ENCODE measurements at places on chromosomes 3 and 15. TPM values are rescaled to one million over a fixed set of nuclear protein-coding genes. Genes with fewer than 3 reads are reported as not detected.

The MESP2 gene
- total RNA-seq, result 1.3 TPM

The CCR9 gene
- total RNA-seq, result not detected

The ULK4 gene
- 4.9 TPM for total RNA-seq

The C3orf85 gene
- total RNA-seq, result not detected

The SCAANT1 gene
- total RNA-seq, result not detected

The ZNF860 gene
- total RNA-seq, result 0.05 TPM

The MAP1A gene
- 22.8 TPM for total RNA-seq

The FEZF2 gene
- total RNA-seq, result not detected

The SPSB4 gene
- not detected for total RNA-seq

The SLC26A6 gene
- 17.7 TPM for total RNA-seq

The AGTR1 gene
- total RNA-seq, result 20.5 TPM

The FBXO40 gene
- total RNA-seq, result not detected

The DPP8 gene
- 20.8 TPM for total RNA-seq

The CCDC13 gene
- 2.0 TPM for total RNA-seq

The SNRPN gene
- 67.9 TPM for total RNA-seq

The TEX55 gene
- total RNA-seq, result not detected

The FAM107A gene
- 1.2 TPM for total RNA-seq

The INAFM2 gene
- 12.9 TPM for total RNA-seq

The KBTBD13 gene
- total RNA-seq, result not detected

The RTP4 gene
- total RNA-seq, result 3.0 TPM

The FOXB1 gene
- total RNA-seq, result not detected

The NOX5 gene
- total RNA-seq, result 0.10 TPM

The UBL7 gene
- total RNA-seq, result 50.1 TPM

The TM4SF4 gene
- total RNA-seq, result not detected

The CSPG4 gene
- 11.3 TPM for total RNA-seq

The A4GNT gene
- total RNA-seq, result not detected

The KLHL6 gene
- not detected for total RNA-seq

The FAM81A gene
- 0.12 TPM for total RNA-seq

The EBLN2 gene
- total RNA-seq, result 1.6 TPM

The SMCO1 gene
- total RNA-seq, result not detected

The GOLGA6L7 gene
- not detected for total RNA-seq

The CTDSPL gene
- total RNA-seq, result 21.8 TPM

The TMOD2 gene
- 6.6 TPM for total RNA-seq

The CCDC54 gene
- total RNA-seq, result not detected

The FSD2 gene
- total RNA-seq, result not detected

The LRTM1 gene
- total RNA-seq, result not detected
